ENCODE measurements at places on chromosomes 6 and 20.
A peak's percentile ranks its signal among the peaks of the same experiment; 100 is the strongest.

GRCh38 chr20:1882026-1882425 is 13.2 kb upstream of the SIRPA start:
- DNase-seq, result no peak

GRCh38 chr20:1587781-1588532 is 30.5 kb upstream of the SIRPD start:
- no peak for DNase-seq

DNA sequence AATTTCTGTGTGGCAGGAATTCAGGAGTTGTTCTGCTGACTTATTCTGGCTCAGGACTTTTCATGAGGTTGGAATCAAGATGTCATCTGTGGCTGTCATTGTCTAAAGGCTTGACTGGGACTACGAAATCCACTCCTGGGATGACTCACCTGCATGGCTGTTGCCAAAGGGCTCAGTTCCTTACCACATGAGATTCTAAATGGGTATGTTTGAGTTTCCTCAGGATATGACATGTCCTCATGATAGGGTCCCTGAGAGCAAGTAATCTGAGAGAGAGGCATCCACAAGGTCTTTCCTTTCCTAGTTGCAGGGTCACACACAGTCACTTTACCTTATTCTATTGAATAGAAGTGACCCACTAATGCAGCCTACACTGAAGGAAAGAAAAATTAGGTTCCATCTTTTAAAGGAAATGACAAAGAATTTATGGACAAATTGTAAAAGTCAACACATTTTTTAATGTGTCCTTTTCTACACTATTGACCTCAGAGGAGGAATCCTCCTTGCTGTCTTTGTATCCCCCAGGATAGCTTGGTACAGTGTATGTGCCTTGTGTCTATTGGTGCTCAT is 1025.0 kb upstream of the GJE1 start:
- no peak for DNase-seq

DNA sequence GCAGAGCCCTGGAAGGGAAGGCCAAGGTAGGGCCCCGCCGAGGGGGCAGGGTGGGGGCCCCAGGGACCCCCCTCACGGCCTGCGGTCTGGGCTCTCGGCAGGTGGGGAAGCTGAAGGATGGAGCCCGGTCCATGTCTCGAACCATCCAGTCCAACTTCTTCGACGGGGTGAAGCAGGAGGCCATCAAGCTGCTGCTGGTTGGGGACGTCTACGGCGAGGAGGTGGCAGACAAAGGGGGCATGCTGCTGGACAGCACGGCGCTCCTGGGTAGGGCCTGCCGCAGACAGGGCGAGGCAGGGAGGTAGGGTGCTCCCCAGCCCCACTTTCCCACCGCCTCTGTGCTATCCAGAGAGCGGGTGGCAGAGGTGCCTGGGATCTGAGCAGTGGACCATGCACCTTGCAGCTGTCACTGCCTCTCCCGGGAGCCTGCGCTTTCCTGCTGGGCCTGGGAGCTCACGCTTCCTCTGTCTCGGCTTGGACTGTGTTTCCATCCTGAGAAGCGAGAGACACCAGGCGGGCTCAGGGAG is 83.1 kb downstream of the SYNJ2 start:
- no peak for DNase-seq

DNA sequence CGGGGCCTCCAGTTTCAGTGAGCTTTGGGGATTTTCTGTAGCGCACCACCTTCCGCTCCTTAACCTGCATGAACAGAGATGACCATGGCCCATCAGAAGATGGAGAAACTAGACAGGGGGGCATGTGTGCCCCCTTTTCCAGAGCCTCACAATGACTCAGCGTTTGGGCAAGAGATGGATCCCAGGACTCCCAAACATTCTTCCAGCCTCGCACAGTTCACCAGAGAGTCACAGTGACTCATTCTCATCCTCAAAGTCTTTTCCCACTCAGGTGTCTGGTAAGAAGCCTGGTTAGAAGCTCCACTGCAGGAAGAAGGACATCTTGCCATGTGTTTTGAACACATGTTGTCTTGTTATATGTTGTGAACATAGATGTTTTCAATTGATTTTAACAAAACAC is 76.2 kb upstream of the FRMD1 start:
- DNase-seq, result no peak

- DNase-seq, result no peak
These were observed 507.8 kb upstream of the CITED2 start for GRCh38 chr6:139882234-139882633.

GRCh38 chr6:158058171-158058651 is 76.5 kb downstream of the SYNJ2 start:
- DNase-seq, result no peak

DNA sequence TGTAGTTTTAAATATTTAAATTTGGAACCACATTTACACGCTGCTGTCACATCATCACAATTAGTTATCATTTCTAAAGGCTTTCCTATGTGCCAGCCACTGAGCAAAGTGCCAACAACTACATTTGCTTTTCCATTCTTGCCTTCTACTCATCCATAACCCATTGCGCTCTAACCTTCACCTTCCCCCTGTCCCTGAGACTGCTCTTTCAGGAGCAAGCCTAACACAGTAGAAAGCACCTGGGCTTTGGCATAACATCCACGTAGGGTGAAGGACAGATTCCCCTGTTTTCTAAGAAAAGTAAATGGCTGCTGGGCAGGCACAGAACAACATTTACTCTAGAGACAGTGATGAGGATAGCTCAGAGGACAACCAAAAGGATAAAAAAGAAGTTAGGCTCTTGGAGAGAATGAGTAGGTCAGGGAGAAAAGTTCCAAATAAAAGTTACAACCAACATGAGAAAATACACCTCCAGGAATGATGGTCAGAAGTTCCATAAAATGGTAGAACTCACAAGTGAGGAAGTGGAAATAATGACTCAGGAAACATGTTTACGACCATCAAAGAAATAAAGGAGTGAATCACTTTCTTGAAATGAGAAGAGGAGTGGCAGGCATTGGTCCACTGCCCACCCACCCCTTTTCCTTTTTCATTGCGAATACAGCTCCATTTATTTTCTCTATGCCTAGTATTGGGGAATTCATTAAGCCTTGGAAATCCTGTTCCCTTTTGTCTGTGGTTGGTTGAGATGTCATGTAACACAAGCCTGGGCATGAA is 77.2 kb downstream of the PFDN4 start:
- no peak for DNase-seq

DNA sequence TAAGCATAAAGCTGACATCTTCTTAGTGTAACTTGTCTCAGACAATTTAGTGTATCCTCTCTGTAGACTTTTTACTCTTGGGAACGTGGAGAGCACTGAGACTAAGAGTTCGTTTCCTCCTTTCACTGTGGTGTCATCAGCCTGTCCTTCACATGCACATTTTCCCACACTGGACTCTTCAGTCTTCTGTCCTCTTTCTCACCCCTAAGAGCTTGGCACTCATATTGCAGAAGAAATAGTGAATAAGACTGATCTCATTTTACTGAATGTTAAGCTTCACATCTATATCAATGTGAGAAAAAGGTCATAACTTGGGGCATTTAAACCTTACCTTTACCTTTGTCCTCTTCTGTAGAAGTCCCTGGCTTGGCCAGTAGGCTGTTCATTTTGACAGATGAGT is 25.6 kb downstream of the FUCA2 start:
- DNase-seq, result no peak

GRCh38 chr6:152301021-152301764 is 336.0 kb downstream of the SYNE1 start:
- DNase-seq, result no peak

- no peak for DNase-seq
These were observed 1.9 kb downstream of the ACTL10 start for GRCh38 chr20:33668466-33669155.

DNA sequence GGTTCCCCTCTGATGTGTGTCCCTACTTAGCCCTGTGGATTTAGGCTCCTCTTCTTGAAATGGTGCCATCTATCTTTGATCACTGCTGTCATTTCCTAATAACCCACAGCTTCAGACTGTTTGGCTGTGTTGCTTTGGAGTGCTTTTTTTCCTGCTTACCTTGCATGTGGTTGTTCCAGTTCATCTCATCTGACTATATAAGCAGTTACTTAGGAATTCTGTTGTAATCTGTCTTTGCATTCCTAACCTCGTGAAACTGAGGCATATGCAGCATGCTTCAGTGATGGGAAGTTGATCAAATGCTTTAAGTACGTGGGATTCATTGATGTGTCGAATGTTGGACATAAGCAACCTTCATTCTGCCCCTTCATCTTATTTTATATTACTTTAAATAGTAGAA is 115.8 kb upstream of the FLRT3 start:
- DNase-seq, result no peak

GRCh38 chr6:134840086-134840867 is 109.6 kb downstream of the ALDH8A1 start:
- no peak for DNase-seq

GRCh38 chr6:151001387-151002056 is 136.0 kb downstream of the MTHFD1L start:
- no peak for DNase-seq

DNA sequence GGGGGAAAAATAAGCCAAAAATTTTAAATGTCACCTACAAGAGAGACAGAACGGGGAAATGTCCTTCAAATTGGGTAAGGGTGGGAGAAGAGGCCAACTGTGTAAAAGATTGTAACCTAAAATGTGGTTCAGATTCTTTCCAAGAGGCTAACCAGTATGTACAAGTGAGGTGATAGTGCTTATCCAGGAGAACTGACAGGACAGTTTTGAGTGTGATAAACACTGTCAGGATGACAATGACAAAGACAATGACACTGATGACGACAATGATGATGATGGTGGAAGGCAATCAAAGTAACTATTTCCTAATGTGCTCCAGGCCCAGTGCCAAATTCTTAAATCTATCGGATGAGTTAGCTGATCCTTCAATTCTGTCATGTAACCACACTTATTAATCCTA is 57.3 kb downstream of the TASP1 start:
- DNase-seq, result no peak

DNA sequence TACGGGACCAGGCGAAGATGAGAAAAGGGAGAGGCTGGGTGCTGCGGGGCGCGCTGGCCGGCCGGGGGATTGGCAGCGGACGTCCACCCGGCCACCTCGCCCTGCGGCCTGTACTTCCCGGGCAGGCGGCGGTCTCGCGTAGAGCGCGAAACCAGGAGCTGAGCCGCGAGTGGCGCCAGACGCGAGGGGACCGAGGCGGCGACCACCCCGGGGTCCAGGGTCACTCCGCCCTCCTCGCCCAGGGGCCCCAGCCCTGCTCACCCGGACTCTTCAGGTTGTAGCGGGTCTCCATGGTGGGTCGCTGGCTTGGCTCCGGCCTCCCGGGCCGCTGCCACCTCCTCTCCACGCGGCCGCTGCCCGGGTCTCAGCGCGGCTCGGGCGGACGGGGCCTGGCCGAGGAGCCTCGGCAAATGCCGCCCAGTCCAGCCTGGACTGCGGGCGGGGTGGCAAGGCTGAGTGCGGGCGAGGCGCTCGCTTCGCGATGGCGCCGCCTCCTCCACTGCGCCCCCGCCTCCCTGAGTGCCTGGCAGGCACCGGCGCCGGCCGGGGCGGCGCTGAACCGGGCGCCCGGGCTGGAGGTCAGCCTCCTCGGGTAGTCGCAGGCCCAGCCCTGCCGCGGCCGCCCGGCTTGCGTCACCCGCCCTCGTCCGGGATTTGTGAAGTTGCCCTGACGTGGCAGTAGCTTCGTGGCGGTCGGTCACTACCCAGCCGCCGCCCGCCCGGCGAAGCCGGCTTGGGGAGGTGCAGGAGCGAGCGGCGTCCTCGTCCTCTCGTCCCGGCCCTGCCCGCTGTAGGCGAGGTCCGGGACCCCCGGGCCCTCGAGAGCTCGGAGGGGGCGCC is at the start of gene UBE2J1:
UBE2J1 (minus strand) TSS at position 445 of the 840 bp plus-strand sequence; CDS start at position 292, 153 bp downstream.
- DNase-seq, result peak; percentile 80

GRCh38 chr6:11122380-11122779 is 10.9 kb upstream of the ERVFRD-1 start:
- DNase-seq, result no peak

GRCh38 chr6:37620519-37620918 is 77.2 kb downstream of the MDGA1 start:
- DNase-seq, result no peak

Measured in H9 (cell line).